ENCODE measurements at places on chromosomes 2 and 18.
A peak's percentile ranks its signal among the peaks of the same experiment; 100 is the strongest.

- no peaks in the 10 kb centered on the region for H3K36me3 ChIP-seq
- H3K4me1 ChIP-seq, result no peaks in the 10 kb centered on the region
- DNase-seq, result no peak
- H3K27me3 ChIP-seq, result no peaks in the 10 kb centered on the region
These were observed 31.6 kb downstream of the CDK15 start for GRCh38 chr2:201837824-201838431.

DNA sequence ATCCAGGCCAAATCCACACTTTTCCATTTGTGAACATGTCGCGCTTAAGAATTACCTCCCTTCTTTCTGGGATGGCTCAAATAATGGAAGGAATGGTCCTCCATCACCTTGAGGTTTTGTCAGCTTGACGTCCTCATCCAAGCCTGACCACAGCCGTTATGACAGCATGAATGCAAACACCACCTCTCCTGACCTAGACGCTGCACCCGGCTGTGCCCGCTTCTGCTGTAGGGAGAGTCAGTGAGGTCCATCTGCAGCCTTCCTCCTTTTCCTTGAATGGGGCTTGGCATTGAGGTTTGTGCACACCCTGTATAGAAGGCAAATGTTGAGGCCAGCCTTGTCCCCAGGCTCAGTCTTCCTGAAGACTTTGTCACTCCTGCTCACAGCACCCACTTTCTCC is 85.5 kb downstream of the TGOLN2 start:
- DNase-seq, result no peak
- H3K4me3 ChIP-seq, result no peak overlapping the region
- peaks cover 2% of the 10 kb centered on the region for H3K27me3 ChIP-seq
- H3K36me3 ChIP-seq, result no peaks in the 10 kb centered on the region
- no peak overlapping the region for H3K27ac ChIP-seq

DNA sequence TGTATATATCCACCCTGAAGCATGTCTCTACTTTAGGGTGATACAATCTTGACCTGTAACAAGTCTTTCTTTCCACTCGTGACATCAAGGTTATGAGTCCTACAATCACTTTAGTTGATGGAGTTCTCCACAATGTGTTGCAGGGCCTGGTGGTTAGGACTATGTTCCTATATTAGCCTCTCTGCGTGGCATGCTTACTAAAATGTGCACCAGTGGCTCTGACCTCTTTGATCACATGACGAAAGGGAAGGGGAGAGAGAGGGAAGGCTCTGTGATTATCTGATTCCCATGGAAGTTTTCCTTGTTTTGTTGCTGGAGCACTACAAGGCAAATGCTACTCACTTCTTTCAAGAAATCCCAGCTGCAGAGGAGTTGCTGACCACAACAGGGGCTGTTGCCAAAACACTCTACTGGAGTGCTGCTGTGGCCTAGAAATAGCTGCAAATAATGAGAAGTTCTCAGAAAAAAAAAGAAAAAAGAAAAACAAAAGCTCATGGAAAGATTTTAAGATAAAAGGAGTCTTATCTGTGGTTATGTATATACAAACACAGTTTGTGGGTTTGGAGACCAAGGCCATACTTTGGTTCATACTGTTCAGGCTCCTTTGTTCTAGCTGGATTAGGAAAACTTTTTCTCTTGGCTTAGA is 272.8 kb upstream of the MMADHC start:
- no peak for DNase-seq
- no peak overlapping the region for H3K4me3 ChIP-seq
- H3K4me1 ChIP-seq, result no peaks in the 10 kb centered on the region

DNA sequence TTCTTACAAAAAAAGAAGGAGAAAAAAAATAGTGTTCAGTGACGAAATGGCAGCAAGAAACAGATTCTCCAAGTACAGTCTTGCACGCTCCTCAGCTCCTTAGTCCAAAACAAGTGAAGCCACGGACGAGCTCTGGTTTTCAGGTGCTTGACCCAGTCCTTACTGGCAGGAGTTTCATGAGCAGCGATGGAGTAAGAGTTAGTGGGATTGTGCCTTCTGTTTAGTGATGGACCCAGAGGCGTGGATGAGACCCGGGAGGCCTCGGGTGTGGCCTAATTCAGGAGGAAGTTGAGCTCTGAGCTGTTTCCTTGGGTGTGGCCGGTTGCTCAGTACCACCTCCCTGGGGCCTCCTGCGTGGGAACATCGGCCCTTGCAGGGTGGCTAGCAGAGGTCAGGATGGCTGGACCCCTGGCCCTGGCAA is 52.0 kb downstream of the KIF5C start:
- no peaks in the 10 kb centered on the region for H3K36me3 ChIP-seq
- no peak for DNase-seq
- peaks cover 12% of the 10 kb centered on the region for H3K4me1 ChIP-seq
- H3K27me3 ChIP-seq, result no peaks in the 10 kb centered on the region
- H3K27ac ChIP-seq, result no peak overlapping the region

GRCh38 chr2:173545364-173545763 is 190.7 kb downstream of the CDCA7 start:
- no peaks in the 10 kb centered on the region for H3K27me3 ChIP-seq
- no peaks in the 10 kb centered on the region for H3K36me3 ChIP-seq
- H3K27ac ChIP-seq, result no peak overlapping the region
- peaks cover 7% of the 10 kb centered on the region for H3K4me1 ChIP-seq
- no peak overlapping the region for H3K4me3 ChIP-seq

- H3K27me3 ChIP-seq, result no peaks in the 10 kb centered on the region
- H3K4me3 ChIP-seq, result no peak overlapping the region
- no peaks in the 10 kb centered on the region for H3K36me3 ChIP-seq
These were observed 279.8 kb downstream of the NAPG start for GRCh38 chr18:10805587-10806118.

GRCh38 chr2:6073191-6074088 is 381.3 kb downstream of the SOX11 start:
- no peak overlapping the region for H3K27ac ChIP-seq
- H3K4me3 ChIP-seq, result no peak overlapping the region
- DNase-seq, result peak; percentile 46

DNA sequence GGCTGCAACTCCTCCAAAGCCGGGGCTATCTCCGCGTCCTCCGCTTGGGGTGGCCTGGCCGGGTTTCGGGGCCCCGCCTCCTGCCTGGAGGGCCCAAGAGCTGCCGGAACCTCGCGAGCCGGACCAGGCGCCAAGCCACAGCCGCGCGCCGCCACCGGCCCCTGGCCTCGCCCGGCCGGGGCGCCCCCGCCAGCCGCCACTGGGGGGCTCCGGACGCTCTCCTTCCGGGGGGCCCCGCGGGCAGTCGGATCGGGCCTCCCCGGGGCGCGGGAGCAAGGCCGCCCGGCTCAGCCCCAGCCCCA is 17.4 kb upstream of the HAAO start:
- H3K27me3 ChIP-seq, result no peaks in the 10 kb centered on the region
- H3K4me3 ChIP-seq, result peak overlapping the region; percentile 82
- no peaks in the 10 kb centered on the region for H3K4me1 ChIP-seq
- H3K36me3 ChIP-seq, result no peaks in the 10 kb centered on the region
